ENCODE measurements at places on chromosomes 1 and 21.

DNA sequence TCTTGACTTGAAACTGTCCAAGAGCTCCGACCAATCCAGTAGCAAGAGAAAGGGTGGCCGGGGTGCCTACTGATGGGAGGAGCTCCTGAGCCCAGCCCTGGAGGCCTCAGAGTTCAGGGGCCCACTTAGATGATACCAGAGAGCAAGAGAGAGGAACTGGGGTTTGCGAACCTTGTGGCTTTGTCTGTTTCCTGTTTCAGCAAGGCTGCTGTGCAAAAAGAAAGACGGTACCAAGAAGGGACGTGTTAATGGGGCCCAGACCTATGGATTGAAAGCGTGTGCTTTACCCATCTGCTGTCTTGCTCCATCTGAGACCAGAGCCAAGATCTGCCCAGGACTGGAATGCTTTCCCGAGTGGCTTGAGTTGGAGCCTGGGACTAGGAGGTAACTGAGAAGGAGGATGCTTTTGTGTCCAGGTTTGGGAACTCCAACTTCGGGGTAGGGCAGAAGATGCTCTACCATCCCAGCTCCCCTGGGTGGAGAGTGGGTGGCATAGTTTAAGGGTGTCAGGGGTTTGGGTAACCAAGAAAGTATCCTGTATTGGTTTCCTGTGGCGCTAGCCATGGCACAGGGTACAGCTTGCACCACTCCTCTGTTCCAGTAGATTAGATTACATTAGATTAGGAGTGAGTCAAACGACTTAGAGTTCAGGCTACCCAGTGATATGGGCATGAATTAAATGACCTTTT, at the start of gene TRAF3IP3:
TRAF3IP3 (plus strand) TSS at position 128 of the 689 bp plus-strand sequence. CDS start 3,987 bp downstream, outside the sequence.
- DNase-seq: no peak

- DNase-seq: no peak
Observed at GRCh38 chr1:108961198-108961597, 2.1 kb downstream of the CLCC1 start.

GRCh38 chr1:172141341-172141881, 279.1 kb upstream of the C1orf105 start:
- no peak for DNase-seq

DNA sequence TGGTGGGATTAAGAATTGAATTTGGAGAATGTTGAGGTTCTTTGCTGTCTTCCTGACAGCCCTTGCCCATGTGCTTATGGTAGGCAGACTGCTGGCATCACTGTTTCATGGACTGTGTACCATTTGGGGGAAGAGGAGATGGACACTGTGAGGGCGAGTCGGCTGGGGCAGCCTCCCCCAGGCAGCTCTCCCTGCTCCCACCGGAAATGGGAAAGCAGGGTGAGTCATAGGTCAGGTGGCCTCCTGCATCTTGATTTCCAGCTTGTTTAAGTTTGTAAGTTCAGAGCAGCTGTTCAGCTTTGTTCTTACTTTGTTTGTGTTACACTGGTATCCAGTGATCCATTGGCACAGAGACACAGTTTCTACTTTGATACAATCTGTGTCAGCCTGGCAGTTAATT, 87.2 kb upstream of the CNIH3 start:
- no peak for DNase-seq

GRCh38 chr1:235919833-235920441, 53.2 kb upstream of the LYST start:
- DNase-seq: no peak

DNA sequence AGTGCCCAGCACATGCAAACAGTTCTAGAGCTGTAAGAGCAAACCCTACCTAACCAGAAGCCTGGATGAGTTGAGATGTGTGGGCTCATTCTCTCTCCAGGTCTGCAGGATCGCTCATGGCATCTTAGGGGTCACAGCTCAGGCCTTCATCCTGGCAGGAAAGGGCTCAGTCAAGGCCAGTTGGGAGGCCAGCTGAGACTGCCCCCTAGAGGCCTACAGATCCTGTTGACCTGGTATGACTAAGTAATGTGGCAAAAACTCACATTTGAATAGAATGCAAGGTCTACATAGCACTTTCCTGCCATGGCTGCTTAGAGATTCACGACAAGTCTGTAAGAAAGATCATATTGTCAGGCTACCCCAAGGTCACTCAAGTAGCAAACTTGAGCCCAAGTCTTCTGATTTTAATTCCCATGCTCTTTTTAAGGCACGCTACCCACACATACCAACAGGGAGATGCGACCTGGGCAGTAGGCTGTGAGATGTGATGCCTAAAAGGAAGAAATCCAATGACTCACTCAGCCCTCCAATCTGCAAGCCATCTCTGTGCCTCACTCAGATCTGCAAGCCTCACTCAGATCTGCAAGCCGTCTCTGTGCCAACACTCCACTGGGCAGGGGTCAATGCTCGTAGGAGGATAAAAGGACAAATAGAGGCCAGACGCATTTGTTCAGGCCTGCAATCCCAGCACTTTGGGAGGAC, 5.1 kb upstream of the CAPN8 start:
- peak; percentile 66 for DNase-seq

DNA sequence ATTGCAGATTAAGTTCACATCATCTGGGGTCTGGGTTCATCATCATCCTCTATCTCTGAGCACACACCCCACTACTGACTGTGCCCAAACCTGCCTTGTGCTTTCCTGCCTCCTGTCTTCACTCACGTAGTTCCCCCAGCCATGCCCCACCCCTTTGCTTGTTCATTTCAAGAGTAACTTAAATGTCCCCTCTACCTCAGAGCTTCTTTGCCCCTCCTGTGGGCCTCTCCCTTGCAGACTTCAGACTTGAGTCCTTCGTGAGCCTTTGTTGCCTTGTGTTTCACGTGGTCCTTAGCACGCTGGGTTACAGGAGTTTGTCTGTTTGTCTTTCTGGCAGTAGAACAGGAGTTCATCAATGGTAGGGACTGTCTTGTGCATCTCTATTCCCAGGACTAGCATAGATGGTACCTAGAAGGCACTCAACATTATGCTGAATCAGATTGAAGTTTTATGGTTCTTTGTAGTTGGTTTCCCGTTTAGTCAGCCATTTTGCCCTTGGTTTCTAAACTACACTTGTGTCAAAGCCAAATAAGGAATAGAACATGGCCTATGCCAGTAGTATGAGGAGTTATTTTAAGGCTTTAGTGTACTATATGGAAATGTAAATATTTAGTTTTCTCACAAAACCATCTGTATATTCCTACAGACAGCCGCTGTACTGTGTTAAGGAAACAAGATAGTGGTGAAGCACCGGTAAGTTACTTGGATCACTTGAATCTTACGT, 86.2 kb downstream of the TTC3 start:
- no peak for DNase-seq

GRCh38 chr21:38959692-38960061, 153.9 kb downstream of the ETS2 start:
- DNase-seq: no peak

DNA sequence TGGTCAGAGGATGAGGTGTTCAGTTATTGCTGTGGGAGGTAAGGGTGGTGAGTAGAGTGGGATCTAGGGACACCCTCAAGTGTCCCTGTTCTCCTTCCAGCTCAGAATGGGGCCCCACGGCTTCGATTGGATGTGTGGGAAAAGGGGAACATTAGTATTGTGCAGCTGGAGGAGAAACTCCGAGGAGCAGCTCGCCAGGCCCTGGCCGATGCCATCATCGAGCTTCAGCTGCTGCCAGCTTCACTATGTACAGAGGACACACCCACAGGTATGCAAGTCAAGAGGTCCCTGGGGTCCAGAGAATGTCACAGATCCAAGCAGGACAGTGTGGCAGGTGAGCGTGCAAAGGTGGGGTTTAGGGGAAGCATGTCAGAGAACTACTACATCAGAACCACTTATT, 13.9 kb downstream of the HYI start:
- no peak for DNase-seq

DNA sequence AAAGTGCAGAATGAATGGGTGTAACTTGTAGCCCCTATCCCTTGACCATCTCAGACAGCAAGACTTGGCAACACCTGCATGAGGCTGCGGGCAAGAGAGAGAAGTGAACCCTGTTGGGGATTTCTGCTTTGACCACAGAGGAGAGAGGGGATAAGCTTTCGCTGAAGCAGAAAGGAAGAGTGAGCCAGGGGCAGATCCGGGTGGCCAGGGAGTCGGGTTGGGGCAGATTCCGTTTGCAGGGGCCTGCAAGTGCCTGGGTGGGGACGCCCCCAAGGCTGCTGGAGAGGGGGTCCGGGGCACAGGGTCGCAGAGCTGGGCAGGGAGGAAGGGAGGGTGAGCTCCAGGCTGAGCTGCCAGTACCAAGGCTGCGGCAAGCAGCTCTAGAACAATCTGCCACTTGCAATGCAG, 25.3 kb upstream of the PIK3CD start:
- no peak for DNase-seq

DNA sequence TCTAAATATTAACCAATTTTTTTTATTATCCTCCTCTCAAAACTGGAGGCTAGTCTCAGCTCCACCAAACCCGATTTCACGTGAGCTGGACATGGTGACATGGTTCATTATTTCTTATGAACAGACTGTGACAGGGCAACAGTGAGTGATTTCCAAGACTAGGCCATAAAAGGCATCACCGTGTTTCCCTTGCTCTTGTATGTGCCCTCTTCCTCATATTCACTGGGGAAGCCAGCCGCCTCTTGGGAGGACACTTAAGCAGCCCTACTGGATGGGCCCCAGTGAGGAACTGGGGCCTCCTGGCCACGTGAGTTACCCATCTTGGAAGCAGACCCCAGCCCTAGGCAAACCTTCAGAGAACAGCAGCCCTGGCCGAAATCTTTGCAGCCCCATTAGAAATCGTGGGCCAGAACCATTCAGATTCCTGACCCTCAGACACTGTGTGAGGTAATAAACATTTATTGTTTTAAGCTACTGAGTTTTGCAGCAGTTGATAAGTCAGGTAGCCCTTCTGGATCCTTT, 105.0 kb downstream of the GALNT2 start:
- DNase-seq: no peak

GRCh38 chr1:223752721-223753515, 40.6 kb downstream of the CAPN2 start:
- DNase-seq: peak; percentile 58

GRCh38 chr1:46619656-46620258, 3.1 kb upstream of the MOB3C start:
- no peak for DNase-seq

DNA sequence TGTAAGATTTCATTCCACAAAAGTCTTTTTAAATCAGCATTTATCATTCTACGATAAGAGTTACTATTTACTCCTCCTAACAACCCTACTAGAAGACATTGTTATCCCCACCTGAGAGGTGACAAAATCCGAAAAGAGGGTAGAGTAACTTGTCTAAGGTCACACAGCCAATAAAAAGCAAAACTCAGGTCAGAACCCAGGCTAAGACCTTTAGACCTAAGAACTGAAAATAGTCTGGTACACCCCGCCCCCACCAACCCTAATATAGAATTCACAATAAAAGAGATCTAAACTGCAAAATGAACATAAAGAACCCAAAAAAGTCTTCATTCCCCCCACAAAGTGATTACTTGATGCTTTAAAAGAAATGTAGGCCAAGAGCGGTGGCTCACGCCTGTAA, 18.6 kb downstream of the COA7 start:
- no peak for DNase-seq

- DNase-seq: no peak
Observed at GRCh38 chr1:215606564-215607168, 39.6 kb downstream of the KCTD3 start.
